ENCODE measurements at places on chromosomes 13 and 19. TPM values are rescaled to one million over a fixed set of nuclear protein-coding genes. Genes with fewer than 3 reads are reported as not detected.

DNA sequence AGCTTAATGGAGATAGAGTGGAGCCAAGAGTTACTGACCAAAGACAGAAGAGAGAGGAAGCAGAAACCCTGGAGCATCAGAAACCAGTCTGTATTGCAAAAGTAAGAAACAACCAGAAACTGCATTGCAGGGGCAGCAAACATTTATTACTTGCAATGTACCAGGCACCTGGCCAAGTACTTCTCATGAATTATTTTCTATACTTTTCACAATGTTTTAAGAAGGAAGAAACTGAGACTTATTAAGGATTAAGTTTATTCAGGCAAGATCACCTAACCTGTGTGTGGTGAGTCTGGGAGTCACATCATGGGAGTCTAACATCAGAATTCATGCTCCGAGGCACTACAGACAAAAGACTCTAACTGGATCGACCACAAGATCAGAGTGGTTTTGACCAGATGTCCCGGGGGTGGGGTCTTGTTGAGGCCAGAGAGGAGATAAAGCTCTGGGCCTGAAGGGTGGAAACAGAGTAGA, 47.4 kb downstream of the TNFRSF19 start:
- DNase-seq: no peak

DNA sequence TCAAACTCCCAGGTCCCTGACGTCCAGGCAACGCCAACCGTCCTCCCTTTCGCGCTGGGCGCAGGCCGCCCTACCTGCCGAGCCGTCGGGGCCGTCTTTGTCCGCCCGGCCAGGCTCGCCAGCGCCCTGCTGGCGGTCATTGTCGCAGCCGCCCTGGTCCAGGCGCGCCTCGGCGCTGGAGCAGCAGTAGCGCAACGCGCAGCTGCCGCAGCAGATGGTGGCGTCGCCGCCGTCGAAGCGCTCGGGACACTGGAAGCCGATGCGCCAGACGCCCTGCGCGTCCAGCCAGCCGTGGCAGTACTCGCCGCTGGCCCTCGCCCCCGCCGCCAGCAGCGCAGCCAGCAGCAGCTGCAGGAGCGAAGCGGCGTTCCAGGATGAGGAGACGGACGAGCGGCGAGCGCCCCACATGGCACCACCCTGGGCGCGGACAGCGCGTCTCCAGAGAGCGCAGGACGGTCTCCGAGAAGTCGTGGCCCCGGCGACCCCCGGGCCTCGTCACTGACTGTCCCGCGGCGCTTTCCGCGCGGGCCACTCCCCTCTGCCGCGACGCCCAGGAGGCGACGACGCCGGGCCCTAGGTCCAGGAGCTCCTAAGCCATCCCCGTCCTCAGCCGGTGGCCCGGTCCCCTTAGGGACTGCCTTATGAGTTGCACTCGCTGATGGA, 1.1 kb downstream of the SHISA2 start:
- DNase-seq: no peak

The KLK6 gene
- total RNA-seq: not detected

GRCh38 chr13:66915596-66916185, 314.4 kb downstream of the PCDH9 start:
- DNase-seq: peak; percentile 0

GRCh38 chr19:55305491-55305890, 19.6 kb downstream of the TMEM150B start:
- DNase-seq: no peak

DNA sequence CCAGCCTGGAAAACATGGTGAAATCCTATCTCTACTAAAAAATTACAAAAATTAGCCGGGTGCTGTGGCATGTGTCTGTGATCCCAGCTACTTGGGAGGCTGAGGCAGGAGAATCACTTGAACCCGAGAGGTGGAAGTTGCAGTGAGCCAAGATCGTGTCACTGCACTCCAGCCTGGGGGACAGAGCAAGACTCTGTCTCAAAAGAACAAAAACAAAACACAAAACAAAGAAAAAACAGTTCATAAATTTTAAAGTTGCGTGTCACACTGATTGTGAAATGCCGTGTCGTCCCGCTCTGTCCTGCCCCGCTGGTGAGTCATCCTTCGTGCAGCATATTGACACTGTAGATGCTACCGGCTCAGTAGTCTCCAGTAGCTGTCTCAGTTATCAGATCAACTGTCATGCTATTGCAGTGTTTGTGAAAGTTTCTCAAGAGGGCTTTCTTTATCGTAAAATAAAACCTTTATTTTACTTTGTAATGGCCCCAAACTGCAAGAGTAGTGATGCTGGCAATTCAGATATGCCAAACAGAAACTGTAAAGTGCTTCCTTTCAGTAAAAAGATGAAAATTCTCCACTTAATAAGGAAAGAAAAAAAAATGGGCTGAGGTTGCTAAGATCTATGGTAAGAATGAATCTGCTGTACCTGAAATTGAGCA, 36.4 kb upstream of the IGFL1 start:
- peak; percentile 79 for DNase-seq

- no peak for DNase-seq
Measured at GRCh38 chr19:4830332-4830731, 1.2 kb downstream of the TICAM1 start.

DNA sequence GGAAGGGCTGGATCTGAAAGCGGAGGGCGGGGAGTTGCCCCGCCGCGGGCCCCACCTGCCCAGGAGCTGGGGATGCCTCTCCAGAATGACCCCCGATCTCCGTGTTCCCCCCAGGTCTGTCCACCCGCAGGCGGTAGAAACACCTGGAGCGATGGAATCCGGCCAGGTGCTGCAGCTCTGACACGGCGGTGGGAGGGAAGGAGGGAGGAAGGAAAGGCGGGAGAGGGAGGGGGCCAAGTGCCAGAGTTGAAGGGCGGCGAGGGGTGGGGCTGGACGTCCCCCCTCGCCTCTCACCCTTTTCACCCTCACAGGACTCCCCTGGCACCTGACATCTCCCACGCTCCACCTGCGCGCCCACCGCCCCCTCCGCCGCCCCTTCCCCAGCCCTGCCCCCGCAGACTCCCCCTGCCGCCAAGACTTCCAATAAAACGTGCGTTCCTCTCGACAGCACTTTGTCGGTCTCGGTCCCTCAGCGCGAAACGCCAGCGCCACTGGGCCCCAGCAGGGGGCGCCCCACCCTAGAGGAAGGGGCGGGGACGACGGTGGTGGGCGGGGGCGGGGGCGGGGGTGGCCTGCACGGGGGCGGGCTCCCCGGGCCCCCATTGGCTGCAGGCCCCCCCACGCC, 337 bp upstream of the FXYD7 start:
- no peak for DNase-seq

- no peak for DNase-seq
Measured at GRCh38 chr19:4717966-4718701, 5.5 kb downstream of the DPP9 start.

The MISP gene
- total RNA-seq: not detected

GRCh38 chr19:11203194-11204075, 6.1 kb upstream of the KANK2 start:
- DNase-seq: peak; percentile 93
